ENCODE measurements at places on chromosomes 6 and 20.

DNA sequence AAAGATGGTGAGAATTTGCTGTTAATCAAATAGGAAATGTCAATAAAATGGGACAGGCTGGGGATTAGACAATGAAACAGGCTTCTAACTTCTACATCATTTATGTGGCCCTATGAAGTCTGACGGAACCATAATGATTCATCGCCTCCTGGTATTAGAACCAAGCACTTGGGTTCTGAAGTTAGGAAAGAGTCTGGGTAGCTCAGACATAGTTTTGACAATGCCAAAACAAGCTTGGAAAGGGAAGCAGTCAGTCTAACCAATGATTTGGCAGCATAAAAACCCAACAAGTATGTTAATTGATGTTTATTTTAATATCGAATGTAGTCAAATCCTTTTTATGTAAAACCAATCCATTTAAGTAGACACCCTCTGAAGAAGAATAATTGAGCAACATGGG is 160.8 kb upstream of the RSPO3 start:
- no peak for DNase-seq

DNA sequence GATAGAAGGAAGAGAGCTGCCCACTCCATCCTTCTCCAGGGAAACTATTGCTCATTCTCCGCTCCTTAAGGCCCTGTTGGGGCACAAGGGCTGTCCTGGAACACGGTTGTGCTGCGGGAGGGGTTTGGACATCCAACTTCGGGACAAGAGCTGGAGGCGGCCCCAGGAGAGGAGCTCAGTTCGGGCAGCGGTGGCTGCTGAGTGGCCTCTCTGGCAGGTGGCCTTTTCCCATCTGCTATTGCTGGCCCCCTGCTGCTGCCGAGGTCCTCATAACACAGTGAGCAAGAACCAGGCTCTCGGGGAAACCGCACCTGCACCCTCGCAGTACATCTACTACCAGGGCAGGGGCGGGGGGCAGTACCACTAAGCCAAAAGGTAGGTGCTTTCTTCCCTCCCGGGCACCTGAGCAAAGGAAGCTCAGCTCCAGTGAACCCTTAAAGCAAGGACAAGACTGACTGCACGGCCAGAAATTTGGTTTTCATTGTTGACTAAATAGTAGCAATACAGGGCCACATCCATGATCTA is 63.7 kb downstream of the PSMG4 start:
- DNase-seq = no peak

- DNase-seq = no peak
Measured at GRCh38 chr20:56995635-56996075, 270.8 kb downstream of the BMP7 start.

DNA sequence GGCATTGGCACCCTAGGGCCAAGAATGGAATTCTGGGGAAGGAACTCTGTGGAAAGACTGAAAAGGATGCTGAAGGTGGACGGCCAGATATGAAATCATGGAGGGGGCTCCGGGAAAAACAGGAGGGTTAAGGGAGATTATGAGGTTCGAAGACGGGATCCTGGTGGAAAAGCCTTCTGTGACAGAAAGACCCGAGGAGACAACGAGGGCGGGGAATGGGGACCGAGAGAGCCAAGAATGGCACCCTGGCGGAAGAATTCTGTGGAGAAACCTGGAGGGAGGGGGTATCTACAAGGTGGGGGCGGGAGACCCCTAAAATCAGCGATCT is 426 bp downstream of the TRMT6 start:
- DNase-seq = no peak

- no peak for DNase-seq
Measured at GRCh38 chr20:45051204-45052060, 49.5 kb downstream of the KCNS1 start.

DNA sequence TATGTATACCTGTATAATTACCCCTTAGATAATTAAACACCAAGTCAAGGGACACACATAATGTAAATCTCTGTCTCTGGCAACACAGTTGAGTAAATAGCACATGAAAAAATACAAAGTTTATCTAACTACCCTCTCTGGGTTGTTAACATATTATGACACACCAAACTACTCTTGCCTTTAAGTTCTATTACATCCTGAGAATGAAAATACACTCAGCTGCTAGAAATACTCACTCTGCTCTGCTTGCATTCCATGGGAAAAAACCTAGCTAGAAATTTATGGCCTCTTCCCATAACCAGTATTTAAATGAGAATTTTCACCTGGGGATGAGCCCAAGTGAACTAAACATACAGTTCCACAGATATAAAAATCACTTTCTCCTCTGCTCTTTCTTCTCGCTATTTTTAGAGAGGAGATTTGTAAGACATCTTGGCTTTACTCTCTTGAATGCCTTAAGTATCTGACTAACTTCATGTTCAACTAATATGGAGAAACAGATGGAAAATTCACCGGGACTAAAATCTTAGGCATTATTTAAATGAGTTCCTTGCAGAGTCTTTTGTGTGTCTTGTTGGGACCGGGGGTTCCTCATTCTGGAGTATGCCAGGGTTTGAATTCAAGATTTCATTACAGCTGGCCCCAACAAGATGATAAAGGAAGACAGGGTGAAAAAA is 140.9 kb downstream of the GJA10 start:
- no peak for DNase-seq

DNA sequence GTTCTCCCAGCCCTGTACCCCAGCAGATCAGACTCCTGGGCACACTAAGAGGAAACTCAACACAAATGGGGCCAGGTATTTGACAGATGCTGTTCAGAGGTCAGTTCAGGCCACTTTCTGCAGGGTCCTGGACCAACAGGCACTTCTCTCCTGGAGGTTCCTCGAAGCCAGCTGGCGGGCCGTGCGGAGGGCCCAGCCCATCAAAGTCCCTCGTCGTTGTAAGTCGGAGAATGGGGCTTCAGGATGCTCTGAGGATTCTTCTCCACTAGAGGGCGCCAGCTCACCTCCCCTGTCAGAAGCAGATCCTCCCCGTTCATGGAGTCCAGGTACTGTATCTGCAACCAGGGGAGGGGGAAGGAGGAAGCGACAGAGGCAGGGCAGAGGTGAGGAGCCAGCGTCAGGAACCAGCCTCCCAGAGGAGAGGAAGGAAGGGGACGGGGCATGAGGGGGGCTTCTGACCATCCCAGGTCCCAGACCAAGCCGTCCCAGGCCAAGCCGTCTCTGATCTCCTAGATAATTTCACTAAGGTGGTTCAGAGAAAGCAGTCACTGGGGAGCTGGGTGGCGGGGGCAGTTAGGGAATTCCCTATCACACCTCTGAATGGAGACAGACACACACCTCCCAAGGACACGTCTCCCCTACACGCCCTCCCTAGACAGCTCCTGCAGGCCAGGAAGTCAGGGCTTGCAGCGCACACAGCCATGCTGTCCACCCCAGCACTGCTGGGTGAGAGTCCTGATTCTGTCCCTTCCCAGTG is 11.7 kb upstream of the FAM83C start:
- DNase-seq = no peak

DNA sequence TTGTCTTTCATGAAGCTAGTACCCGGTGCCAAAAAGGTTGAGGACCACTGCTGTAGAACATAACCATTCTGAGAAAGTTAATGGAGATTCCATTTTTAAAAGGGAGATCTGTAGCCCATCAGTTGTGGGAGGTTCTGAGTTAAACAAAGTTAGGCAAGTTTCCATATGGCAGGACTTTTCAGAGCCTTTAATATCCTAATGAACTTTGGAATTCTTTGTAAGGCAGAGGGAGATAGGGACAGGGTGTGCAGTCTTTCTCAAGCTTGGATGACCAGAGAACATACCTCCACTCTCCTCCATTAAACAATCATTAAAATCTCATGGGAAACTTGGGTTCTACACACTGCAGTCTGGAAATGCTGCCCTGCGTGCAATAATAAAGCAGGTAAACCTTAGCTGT is 14.8 kb downstream of the ADGRF4 start:
- DNase-seq = no peak

DNA sequence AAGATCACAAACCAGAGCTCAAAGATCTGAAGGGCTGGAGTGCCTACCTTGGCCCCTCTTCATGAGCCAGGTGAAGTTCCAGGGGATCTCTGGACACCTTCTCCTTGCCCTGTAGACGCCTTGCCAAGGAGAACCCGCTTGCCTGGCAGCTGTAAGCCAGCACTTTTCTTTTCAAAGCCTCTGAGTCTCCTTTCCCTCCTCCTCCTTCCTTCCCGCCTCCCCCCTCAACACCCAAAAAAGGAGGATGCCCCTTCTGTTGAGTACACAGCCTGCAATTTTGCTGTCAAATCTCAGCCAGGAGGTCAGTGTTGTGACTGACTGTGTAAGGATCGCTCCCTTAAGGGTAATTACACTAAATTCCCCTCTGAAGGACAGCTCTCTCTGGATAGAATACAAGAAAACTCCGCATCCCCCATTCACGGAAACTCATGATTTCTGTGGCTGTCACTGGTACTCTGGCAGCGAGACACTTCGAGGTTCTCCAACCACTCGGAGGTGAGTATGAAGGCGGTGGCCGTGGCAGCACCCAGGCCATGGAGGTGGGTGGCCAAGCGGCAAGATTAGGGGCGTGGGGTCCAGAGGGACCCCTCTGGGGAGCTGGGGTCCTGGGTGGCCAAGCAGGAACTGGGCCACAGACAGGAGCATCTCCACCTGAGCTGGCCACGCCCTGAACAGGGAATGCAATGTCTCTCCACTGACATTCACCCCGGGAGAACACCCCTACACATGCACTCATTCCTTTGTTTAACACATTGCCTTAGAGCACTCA is 23.2 kb upstream of the FOXP4 start:
- DNase-seq = no peak

GRCh38 chr6:138509371-138509770 is 10.1 kb upstream of the NHSL1 start:
- DNase-seq = no peak

DNA sequence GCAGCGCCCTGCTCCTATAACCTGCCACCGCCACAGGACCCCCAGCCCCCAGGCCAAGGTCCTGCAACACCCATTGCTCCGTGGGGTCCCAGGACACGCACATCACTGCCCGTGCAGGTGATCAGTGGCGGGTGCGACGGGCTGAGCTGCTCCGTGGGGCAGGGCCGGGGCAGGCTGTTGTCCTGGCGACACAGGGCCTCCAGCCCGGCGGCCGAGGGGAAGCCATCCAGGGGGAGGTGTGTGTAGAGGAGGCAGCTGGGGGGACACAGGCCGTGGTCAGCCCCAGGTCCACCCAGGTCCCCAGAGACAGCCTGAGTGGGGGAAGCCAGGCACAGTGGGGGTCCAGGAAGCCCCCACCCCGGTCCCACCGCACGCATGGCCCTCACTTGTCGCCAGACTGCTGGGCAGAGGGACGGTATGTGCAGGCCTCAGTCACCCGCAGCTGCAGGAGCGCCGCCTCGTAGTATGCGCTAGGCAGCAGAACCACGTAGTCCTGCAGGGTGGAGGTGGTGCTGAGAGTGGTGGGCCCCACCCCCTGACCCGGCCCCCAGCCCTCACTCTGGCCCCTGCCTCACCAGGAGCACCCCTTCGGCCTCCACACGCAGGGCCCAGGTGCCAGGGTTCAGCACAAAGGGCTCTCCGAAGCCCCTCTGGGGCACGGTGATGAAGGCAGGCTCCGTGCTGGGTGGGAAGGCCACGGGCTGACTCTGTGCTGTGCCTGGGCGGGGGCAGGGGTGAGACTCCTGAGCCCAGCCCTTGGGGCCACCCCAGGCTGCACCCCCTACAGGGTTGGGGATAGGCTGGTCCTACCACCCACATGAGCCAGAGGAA is 30.4 kb downstream of the ADRM1 start:
- DNase-seq = no peak

GRCh38 chr6:38508894-38509293 is 130.8 kb downstream of the BTBD9 start:
- DNase-seq = peak; percentile 37

- no peak for DNase-seq
Measured at GRCh38 chr6:146781836-146782235, 183.1 kb downstream of the ADGB start.

DNA sequence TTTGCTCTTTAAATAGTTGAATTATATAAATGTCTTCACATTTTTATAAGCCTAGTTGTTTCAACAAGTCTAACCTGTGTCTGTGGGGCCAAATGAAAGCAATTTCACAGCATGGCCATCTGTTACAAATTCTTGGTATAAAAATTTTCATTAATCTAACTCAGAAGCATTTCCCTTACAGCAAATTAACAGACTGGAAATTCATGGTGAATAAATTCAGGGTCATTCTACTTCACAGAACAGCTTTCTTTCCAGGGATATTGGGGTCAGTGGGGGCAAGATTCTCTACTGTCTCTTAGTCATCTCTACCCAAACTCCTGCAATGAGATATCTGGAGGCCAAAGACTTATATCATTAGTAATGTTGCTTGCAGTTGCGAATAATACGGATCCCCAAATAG is 352.1 kb downstream of the MMUT start:
- no peak for DNase-seq

- DNase-seq = no peak
Measured at GRCh38 chr6:159842035-159842434, 42.0 kb downstream of the PNLDC1 start.

- peak; percentile 37 for DNase-seq
Measured at GRCh38 chr6:42075159-42075838, 25.0 kb downstream of the TAF8 start.

- no peak for DNase-seq
Measured at GRCh38 chr6:137866200-137866913, 702 bp upstream of the TNFAIP3 start.

- DNase-seq = no peak
Measured at GRCh38 chr6:19571176-19571575, 266.0 kb upstream of the ID4 start.

GRCh38 chr6:153804755-153805330 is 234.2 kb upstream of the OPRM1 start:
- no peak for DNase-seq

- no peak for DNase-seq
Measured at GRCh38 chr20:32472581-32473207, 112.4 kb downstream of the NOL4L start.

GRCh38 chr6:144785056-144785455 is 499.9 kb downstream of the UTRN start:
- no peak for DNase-seq

DNA sequence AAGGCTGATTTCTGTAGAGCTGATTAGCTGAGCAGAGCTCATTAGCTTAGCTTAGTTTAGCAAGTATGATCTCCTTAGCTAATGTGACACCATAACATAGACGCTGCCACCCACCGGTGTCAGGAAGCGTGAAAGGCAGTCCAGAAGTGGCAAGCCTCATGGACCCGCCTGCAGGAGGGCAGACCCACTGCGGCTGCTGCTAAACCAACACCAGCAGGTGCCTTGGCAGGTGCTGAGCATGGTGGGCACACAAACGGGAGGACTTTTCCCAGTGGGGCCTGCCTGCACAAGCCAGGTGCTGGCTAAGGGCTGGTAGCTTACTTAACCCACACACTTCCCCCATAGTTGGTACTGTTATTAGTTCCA is 22.7 kb downstream of the ZDHHC14 start:
- no peak for DNase-seq

DNA sequence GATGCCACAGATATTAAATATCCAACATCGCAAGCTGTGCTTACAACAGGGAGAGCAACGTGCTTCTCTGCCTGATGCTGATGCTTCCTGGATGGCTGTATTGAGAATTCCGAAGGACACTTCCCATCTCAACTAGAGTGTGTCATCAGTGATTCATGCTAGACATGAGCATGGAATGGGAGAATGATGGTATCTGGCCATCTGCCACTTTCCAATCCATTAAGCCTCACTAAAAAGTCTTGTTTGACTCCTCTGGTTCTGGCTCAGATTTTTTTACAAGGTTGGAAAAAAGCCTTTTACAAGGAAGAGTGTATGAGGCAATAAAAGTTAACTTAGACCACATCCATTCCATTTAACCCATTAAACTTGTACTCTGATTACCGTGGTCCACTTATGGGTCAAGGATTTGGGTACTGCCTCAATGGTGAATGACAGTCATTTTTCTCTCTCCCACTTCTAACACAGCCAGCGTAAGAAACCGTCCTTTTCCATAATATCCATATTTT is 265.3 kb downstream of the UST start:
- peak; percentile 97 for DNase-seq

Data from AG04450 (cell line).